ENCODE measurements at places on chromosomes 6 and 20.
A peak's percentile ranks its signal among the peaks of the same experiment; 100 is the strongest.

DNA sequence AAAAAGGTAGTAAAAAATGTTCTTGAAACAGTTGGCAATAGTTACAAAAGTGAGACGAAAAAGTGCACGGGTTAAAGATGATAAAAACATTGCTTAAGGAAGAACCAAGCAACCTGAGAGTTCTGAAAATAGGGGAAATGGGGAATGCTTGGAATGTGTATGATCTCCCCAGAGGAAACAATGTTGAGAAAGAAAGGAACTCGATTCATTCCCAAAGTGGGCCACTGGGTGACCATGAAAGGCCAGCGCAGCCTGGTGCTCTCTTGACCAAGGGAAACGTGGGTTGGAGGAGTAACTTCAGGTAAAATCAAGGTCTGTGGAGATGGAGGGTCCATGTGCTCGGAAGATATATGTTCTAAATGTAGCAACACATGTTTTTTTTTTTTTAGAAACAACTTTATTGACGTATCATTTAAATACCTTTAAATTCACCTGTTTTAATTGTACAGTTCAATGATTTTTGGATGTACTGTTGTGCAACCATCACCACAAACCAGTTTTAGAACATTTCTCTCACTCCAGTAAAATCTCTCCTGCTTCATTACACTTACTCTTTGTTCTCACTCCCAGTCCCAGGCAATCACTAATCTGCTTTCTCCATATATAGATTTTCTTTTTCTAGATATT is 34.5 kb upstream of the CEP85L start:
- DNase-seq: no peak

- no peak for DNase-seq
Observed at GRCh38 chr6:22546236-22546635, 23.1 kb upstream of the HDGFL1 start.

- no peak for DNase-seq
Observed at GRCh38 chr6:1770435-1770843, 160.7 kb downstream of the FOXC1 start.

DNA sequence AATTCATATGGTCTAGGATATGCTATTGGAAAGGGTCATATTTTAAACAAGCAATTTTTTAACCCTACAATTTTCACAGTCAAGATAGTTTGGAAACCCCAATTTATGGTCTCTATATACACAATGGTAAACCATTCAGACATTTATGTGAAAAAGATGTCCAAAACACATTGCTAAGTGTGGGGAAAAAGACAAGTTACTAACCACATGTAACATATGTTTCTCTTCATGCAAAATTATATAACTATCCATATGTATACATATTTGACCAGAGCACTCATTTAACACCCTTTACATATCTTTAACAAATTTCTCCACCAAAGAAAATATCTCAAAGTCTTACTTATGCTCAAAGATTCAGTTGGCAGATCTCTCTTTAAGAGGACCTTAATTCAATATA is 110.6 kb downstream of the RNGTT start:
- no peak for DNase-seq

DNA sequence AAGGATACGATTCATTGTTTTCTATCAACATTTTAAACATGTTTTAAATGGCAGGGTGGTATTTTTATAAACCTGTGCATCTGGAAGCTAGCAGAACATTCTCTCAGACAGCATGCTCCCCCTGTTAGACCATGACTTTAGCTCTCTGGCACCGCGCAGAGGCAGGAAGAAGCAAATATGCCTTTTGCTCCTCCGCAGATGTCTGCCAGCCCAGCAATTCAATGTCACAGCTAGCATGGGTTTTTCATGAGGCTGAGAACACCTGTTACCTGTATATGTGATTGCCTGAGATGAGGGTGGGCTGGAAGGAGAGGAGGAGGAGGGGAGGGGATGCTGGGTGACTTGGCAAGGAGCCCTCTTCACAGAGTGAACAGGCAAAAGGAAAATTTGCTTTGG is 6.7 kb downstream of the MTCH1 start:
- DNase-seq: no peak

- peak; percentile 95 for DNase-seq
Observed at GRCh38 chr20:53847139-53847836, 223.1 kb downstream of the BCAS1 start.

DNA sequence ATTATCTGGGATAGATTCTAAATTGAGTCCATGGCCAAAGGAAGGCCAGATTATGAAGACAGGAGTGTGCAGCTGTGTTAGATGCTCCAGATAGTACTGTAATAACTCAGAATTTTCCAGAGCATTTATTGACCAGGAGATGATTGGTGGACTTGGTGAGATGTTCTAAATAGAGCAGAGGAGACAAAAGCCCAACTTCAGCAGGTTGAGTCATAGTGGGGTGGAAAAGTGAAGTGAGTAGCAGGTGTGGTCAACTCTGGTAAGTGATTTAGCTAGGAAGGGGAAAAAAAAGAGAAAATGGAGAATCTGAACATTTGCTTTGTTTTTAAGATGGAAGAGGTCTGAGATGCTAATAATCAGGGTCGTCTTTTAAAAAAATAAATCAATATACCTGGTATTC is 227.4 kb downstream of the TMEM200A start:
- DNase-seq: no peak

DNA sequence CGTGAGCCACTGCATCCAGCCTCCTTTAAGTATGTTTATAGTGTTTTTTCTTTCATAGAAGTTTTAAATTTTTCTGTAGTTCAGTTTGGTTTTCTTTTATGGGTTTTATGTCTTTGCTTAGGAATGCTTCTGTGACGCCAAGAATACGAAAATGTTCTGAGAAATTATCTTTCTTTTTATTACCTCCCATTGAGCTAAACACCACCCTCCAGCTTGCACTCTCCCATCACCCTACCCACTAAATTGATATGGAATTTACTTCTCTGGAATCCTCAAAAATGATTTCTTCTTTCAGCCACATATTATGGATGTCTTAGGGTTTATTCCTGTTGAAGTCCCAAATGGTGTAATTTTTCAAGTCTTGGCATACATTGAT is 38.1 kb downstream of the JARID2 start:
- no peak for DNase-seq

DNA sequence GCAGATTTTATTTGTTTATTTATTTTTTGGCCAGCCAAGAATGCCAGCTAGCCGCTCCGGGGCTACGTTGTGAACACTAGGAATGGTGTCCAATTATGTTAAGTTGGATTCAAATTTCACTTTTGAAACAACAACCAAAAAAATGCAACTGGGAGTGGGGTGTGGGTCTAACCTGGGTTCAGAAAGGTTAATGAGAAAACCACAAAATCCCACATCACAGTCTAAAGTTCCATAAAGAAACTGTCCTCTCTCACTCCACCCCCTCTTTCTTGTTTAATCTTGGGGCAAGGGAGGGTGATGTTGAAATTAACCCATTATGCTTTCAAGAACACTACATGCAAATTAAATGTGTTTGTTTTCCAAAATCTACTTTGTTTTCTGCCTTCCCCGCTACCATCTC is 77.2 kb downstream of the LINC00237 start:
- DNase-seq: no peak

DNA sequence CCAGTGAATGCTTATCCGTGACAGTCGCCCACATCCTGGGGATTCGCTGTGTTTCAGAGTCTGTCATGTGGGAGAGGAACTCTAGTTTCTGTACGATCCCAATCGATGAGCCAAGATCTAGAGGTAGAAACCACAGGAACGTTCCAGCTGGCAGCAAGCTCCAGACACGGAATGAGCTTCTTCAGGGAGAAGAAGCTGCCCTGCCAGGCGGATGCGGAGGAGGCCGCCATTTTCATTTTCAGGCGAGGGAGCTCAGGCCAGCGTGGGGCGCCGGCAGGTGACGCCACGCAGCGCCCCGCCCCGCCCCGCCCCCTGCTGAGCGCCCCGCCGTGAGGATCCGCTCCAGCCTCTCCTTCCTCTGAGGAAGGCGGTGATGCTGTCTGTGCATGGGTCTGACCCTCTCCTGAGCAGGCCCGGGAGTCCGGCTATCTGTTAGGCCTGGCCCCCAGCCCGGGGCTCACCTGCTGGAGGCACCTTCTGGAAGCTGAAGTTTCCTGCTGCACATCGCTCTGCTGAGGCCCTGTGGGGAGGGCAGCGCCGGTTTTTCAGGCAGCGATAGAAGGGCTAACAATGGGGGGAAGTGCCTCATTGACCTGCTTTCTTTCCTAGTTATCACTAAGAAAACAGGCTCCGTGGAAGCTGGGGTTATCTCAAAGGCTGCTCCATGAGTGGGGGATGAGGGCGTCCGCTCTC is 147.5 kb downstream of the ERMARD start:
- DNase-seq: no peak

DNA sequence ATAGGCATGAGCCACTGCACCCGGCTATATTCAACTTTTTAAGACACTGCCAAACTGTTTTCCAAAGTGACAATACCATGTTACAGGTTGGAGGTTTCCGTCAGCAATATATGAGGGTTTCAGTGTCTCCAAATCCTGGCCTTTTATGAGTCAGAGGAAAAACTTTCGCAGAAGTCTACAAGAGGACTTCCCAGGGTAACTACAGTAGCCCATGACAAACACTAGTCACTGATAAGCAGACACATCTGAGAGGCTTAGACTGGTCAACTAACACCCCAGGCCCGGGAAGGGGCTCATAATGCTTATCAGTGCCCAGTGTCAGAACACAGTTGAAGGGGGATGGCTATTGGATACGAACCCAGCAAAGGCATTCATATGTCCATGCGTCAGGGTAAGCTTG is 85.4 kb downstream of the SOX4 start:
- DNase-seq: no peak

GRCh38 chr6:75842191-75842590 is 93.2 kb downstream of the MYO6 start:
- DNase-seq: no peak

DNA sequence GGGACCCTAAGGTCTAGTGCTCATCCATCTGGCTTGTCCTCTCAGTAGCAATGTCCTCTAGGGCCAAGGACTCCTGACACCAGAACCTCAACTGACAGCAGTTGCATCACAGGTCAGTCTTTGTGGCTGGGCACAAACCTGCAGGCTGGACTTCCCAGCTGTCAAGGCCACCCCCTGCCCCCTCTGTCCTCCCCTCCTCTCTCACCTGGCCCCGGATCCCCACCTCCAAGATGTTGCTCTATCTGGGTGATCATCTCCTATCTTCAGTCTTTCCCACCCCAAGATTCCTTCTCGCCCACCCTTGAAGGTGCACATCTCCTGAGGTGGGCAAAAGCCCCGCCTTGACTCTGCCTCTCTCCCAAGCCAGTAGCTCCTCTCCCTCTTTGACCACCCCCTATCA is 131.8 kb upstream of the SRSF6 start:
- DNase-seq: no peak

GRCh38 chr6:136429264-136430065 is 120.8 kb downstream of the MAP7 start:
- no peak for DNase-seq

- DNase-seq: no peak
Observed at GRCh38 chr20:58086763-58087561, 141.5 kb downstream of the ANKRD60 start.

DNA sequence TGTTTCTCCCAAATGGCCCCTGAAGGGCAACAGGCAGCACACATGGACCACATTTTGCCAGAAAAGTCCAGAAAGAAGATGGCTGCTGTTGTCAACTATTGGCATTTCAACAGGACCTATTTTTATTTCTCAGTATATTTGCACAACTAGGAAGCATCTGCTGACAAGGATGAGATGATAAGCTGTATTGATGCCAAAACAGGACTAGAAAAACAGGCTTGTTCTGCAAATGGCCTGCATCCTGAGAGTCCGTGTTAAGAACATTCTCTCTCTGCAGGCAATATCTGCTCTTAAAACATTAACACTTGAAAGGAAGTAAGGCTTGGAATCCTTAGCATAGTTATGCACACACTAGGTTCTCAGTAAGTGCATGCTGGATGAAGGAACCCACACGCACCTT is 283.7 kb downstream of the ESR1 start:
- DNase-seq: no peak

DNA sequence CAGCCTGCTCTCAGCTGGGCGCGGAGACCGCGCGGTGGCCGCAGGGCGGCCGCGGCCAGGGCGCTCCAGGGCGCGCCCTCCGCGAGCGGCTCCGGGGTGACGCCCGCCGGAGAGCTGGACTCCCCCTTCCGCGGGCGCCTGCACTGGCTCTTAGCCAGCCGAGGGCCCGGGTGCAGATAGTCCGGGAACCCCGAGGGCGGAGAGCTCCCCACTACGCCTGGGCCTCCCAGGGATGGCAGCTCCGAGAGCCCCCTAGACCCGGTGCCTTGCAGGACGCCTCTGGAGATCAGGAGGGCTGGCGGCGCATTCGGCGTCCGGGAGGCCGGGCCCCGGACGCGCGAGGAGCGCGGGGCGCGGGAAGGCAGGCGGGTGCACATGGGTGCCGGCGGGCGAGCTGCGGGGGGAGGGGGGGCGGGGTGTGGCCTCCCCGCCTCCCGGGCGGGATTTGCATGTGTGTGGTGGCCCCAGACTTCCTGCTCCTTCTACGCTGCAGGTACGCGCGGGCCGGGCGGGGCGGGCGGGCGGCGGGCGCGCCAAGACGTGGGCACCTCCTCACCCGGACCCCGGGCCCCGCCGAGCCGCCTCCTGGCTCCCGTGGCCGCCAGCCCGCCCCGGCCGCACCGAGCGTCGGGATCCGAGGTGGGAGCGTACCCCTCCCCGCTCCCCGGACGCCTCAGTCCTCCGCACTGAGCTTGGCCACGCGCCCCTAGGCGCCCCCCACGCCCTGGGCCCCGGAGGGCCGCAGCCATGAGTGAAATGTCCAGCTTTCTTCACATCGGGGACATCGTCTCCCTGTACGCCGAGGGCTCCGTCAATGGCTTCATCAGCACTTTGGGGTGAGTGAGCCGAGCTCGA is at the start of gene ITPR3:
Gene ITPR3 (plus strand): TSS at position 467 of the 855 bp plus-strand sequence. CDS start 281 bp downstream, at position 748.
- no peak for DNase-seq

GRCh38 chr20:16714751-16715150 is 15.1 kb upstream of the SNRPB2 start:
- no peak for DNase-seq

DNA sequence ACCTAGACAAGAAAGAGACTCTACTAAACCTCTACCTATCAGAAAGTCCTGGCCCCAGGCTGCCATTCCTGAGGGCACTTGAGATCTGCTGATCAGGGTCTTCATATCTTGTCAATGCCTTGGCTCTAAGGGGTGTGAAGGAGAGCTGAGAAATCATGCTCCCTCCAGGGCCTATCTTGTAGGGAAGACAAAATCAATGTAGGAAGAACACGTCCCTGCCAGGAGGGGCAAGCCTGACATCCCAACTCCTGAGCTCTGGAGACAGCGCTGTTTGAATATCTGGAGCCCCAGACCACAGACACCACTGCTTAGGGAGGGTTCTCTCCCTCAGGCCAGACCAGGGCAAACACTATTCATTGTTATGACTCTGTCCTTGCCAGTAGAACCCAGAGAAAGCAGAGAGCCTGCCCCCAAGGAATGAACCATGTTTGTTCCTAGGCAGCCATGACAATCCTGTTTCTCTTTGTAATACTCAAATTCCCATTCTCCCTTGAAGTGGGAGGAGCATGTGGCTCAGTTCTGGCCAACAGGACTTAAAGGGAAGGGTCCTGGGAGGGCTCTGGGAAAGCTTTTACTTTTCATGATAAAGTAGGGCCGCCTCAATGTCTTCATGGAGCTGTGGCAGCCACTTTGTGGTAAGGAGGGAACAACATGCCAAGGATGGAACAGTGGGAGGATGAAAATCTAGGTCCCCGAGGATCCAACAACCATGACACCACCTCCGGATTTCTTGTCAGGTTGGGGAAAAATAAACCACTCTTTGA is 1.8 kb upstream of the FASTKD5 start:
- DNase-seq: no peak
